ENCODE measurements at places on chromosomes 4 and X.
A peak's percentile ranks its signal among the peaks of the same experiment; 100 is the strongest.

DNA sequence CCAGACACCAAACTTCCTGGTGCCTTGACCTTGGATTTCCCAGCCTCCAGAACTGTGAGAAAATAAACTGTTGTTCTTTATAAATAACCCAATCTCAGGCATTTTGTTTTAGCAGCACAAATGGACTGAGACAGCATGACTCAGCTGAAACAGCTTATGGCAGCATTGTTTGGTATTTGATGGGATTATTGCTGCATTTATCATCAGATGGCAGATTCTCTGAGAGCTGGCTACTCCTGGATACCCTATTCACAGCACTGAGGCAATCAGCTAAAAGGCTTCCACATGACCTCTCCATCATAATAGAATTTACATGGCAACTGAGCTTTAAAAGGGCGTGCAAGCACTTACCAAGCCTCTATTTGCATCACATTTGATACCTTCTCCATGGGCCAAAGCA is 623.1 kb upstream of the CPEB2 start:
- DNase-seq = no peak

DNA sequence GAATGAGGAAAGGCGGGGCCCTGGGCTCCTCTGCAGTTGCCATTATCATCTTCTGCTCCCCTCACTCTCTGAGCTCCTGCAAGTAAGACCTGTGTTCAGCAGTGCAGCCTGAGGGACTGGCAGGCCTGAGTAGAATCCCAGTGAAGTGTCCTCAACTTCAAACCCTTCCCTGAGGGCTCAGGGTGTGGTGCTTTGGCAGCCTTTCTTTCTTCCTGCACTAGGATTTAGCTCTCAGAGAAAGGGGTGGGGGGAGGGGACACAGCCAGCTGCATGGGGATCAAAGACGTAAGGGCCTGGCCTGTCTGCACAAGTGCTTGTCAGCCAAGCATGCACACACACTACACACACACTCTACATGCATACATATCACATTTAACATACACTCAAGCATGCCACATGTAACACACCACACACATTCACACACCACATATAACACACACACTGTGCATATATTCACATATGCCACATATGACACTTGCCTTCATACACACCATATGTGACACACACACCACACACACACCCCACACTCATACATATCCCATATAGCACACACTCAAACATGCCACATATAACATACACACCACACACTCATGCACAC is 223.4 kb upstream of the RPL34 start:
- DNase-seq = no peak

DNA sequence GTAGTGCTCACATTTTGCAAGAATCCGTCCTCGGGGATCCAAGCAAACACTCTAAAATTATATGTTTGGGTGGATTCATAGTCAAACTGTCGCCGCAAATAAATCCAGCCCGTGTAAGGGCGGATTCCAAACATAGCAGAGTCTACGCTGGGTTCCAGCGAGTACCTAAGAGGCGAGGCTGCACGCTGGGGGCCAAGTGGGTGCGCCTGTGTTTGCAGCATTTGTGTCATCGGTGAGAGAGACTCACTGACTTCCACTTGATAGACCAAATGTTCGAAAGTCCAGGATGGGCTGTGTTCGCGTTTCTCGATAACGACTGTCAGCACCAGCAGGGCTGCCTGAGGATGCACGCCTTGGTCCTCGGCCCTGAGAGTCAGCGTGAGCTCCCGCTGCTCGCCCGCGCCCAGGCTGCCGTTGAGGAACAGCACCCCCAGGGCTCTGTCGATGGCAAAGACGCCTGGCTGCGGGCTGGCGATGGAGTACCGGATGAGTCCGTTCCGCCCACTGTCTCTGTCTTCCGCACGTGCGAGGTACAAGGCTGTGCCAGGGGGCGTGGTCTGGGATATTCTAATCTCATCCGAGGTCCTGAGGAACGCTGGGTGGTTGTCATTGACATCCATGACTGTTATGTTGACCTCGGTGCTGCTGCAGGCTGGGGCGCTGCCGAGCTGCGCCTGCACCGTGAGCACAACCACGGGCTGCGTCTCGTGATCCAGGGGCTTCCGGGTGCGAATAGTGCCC is 158.7 kb downstream of the DCHS2 start:
- DNase-seq = peak; percentile 7

DNA sequence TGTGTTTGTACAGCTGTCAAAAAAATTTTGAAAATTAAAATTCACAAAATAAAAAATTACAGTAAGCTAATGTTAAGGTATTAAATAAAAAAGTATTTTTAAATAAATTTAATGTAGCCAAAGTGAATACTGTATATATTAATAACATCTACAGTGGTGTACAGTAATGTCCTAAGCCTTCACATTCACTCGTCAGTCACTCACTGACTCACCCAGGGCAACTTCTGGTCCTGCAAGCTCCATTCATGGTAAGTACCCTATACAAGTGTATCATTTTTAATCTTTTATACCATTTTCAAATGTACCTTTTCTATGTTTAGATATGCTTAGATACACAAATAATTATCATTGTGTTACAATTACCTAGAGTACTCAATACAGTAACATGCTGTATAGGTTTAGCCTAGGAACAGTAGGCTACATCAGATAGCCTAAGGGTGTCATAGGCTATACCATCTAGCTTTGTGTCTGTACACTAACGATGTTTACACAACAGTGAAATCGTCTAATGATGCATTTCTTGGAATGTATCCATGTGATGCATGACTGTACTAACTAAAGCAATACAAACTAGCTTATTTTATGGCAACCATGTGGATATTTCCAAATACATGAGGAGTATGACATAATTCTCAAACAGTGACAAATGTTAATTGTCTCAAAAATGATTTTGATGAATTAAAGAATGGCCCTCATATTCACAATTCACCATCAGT is 13.7 kb downstream of the DDX60 start:
- DNase-seq = no peak

DNA sequence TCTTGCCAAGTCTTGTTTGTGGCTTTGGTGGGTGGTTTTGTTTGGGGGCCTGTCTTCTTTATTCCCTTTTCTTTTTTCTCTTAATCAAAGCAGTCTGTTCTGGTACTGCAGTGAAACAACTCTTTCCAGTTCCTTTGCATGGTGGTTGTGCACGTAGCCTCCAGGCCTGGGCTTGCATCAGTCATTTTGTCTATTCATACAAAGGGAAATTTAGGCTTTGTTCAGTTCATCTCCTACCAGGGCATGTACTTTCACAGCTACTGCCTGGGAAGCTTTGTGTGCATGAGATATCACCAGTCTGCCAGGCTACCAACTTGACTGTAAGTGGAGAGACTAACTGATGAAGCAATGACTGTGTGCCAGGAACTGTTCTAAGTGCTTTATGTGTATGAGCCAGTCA is 8.5 kb downstream of the TRIM2 start:
- DNase-seq = no peak

DNA sequence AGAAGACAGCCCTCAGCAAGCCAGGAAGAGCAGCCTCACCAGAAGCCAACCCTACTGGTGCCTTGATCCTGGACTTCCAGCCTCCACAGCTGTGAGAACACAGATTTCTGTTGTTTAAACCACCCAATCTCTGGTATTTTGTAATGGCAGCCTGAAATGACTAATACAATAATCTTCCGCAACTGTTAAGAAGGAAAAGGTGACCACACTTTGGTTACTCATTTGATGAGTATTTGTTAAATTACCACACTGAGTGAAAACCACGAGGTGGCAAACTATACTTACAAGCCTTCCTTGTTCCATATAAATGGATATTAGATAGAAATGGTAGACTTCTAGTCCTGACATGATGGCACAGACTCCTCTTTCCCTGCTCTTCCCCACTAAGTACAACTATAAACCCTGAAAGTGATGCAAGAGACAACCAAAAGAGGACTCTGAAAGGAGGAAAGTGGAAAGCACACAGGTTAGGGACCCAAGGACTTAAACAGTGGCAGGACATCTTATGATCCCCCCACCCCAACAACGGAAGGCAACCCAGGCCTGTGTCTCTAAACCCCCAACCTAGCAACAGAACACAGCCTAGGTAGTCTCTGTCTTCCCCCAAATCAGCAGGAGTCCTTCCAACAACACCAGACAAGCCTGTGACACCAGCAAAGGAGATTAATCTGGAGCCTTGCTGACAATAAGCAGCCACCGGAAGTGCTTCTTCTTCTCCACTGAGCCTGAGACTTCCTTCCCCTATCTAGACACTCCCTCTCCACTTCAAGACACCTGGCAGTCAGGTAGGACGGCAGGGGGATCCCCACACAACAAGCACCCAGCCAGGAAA is 12.3 kb downstream of the ZNF182 start:
- no peak for DNase-seq

DNA sequence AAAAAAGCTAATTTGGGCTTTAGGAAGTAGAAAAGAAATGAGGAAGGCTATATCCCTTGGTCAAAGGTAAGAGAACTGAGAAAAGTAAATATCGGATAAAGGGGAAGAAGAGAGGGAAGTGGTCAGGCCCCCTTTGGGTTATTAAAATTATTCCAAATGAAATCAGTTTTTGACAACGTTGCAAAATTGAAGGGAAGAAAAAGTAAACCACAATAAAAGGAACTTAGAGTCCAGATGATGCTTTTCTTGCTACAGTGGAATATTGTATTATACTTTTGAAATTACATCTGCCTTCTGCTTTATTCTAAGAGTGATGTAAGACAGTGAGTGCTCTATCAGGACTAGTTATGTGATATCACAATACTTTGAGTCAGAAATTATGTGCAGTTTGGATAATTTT is 59.4 kb upstream of the RBPJ start:
- no peak for DNase-seq

- no peak for DNase-seq
Measured at GRCh38 chrX:150696331-150696730, 3.1 kb downstream of the MTMR1 start.

DNA sequence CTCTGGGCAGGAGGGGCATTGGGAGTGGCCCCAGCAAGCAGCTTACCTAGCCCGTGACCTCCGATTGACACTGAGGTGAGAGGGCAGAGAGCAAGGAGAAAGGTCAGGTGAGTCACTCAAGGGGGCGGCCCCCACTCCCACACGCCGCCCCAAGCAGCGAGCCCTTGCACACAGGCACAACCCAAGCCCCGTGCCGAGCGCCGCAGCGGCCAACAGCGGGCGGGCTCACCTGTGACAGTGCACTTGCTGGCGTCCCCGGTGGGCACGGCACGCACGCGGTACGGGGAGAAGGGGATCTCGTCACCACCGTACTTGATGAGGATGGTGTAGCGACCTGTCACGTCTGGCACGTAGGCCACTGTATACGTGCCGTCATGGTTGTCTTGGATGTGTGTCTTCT is 17.2 kb downstream of the FLNA start:
- no peak for DNase-seq

DNA sequence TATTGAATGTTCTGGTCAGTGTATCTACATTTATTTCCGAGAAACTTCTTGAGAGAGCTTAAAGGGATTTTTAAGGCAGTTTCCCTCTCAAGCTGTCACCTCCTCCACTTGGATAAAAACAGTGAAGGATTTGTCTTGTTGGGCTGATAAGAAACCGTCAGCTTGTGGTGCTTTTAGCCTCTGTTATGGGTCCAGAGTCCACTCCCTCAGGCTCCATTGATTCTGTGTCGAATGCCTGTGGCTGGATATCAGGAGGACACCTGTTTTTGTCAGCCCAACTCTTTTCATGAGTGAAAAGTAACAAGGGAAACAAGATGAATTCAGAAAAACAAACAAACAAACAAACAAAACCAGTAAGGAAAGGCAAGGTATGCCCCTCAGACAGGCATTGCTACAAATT is 12.4 kb downstream of the CLCN4 start:
- DNase-seq = no peak

DNA sequence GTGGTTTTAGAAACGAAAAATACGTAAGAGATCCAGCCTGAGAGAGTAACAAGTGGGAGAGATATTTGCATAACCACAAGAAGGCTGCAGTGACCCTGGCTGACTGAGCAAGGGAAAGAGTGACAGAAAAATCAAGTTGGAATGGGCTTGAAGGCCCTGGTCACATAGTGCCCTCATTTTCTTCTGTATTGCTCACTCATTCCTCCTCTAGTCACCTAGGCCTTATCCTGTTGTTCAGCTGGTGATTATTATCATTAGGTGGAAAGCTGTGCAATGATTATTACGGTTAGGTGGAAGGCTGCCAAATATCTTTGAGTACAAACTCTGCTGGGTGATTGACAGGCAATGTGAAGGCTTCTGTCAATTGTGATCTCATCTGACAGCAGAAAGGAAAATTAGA is 2384.1 kb downstream of the PCDH7 start:
- DNase-seq = no peak

DNA sequence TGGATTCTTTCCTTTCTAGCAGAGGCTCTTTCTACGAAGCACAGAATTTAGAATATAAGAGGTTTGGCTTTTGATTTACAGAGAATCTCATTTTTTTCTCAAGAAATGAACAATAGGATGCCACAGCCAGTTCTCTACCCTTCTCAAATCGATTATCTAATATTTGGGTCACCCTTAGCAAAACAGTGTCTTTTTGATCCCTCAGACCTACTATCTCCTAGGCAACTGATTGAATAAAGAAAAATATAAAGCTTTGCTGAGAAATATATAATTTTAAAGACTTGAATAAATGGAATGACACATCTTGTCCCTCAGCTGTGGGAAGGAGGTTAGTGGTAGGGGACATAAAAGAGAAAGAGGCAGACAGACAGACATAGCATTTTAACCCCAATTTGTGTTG is 153.3 kb downstream of the SH3KBP1 start:
- no peak for DNase-seq

DNA sequence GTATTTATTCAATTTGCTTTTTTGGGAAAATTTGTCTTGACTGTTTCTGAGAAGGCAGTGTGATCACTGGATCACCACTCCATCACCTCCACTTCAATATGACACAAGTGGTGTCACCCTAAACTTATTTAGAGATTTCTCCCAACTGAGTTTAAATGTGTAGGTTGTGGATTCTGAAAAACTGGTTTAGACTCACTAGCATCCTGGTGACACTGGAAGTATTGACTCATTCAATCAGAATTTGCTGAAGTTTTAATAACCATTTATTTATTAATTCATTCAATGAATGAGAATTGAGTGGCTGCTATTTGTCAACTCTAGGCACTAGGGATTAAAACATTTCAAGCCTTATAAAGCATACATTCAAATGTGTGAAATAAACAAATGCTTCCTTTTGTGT is 819.1 kb upstream of the EPHA5 start:
- no peak for DNase-seq

- no peak for DNase-seq
Measured at GRCh38 chr4:170122252-170122651, 32.5 kb upstream of the AADAT start.

GRCh38 chr4:162803378-162803777 is 363.3 kb downstream of the NAF1 start:
- DNase-seq = no peak

Measured in tibial nerve (tissue), 4 donors.